Pancreas (tissue), 10 donors: ENCODE measurements at places on chromosomes 4 and X. TPM values are rescaled to one million over a fixed set of nuclear protein-coding genes. Genes with fewer than 3 reads are reported as not detected.

DNA sequence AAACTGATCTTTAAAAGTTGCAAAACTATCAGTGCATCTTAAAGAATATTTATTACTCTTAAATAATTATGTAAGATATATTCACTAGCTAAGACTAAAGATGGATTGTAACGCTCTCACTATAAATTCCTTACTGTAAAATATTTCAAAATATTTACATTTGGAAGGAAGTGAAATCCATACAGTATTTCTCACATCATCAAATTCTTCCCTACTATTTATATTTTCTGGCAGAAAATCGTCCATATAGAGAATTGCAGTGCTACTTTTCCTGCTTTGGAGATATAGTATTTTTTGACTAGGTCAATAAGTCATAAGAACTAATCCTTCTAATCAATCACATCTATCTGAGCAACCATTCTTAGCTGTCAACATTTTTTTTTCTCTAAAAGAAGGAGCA is 52.9 kb downstream of the SCLT1 start:
- no peaks in the 10 kb centered on the region for H3K27me3 ChIP-seq
- H3K27ac ChIP-seq, result no peak overlapping the region
- no peaks in the 10 kb centered on the region for H3K36me3 ChIP-seq
- no peaks in the 10 kb centered on the region for H3K4me1 ChIP-seq
- no peak for DNase-seq
- no peak overlapping the region for H3K4me3 ChIP-seq

DNA sequence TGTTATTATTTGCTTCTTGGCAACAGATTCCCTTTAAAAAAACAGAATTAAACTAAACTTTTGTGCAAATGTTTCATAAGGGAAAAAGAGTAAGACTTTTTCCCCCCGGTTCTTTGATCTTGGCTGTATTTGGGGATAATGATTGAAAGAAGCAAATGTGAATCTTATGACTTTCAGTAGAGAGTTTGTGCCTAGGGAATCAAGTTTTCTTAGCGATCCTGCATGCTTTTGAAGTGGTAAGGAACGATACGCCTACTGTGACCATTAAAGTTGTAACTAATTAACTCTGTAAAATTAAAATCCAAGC is 9.0 kb downstream of the ATP10D start:
- DNase-seq, result no peak
- H3K36me3 ChIP-seq, result no peaks in the 10 kb centered on the region
- no peak overlapping the region for H3K27ac ChIP-seq

DNA sequence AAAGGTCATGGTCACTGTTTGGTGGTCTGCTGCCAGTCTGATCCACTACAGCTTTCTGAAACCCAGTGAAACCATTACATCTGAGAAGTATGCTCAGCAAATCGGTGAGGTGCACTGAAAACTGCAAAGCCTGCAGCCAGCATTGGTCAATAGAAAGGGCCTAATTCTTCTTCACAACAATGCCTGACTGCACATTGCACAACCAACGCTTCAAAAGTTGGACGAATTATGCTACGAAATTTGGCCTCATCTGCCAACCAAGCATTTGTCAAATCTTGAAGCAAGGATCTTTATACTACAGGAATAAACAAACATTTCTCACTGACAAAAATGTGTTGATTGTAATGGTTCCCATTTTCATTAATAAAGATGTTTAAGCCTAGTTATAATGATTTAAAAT is 90.4 kb downstream of the EIF4E start:
- no peaks in the 10 kb centered on the region for H3K4me1 ChIP-seq
- no peak overlapping the region for H3K4me3 ChIP-seq
- DNase-seq, result no peak
- no peak overlapping the region for H3K27ac ChIP-seq

DNA sequence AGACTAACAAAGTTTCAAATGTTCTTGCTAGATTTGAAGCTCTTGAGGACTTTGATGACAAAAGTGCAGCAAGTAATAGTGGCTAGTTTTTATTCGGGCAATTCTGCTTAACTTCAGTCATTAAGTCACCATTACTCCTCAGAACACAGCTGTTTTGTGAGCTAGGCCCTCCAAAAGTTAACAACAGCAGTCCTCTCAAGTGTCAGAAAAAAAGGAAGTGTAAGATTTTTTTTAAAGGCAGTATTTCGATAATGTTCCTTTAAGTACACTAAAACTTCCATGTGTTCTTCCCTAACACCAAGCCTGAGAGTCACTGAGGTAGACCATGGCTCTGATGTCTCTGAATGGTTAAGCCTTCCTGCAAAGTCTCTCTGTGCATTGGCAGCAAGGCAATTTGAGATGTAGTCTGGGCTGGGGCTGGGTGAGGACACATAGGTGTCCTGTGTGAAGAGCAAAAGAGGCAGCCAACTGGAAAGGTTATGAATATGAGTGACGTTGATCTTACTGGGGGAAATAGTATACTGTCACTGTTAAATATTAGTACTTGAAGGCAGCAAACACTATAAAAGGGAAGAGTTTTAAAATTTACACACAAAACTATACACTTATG is 174.0 kb upstream of the MAP3K15 start:
- DNase-seq, result no peak
- no peaks in the 10 kb centered on the region for H3K27me3 ChIP-seq
- no peaks in the 10 kb centered on the region for H3K36me3 ChIP-seq
- no peak overlapping the region for H3K4me3 ChIP-seq

DNA sequence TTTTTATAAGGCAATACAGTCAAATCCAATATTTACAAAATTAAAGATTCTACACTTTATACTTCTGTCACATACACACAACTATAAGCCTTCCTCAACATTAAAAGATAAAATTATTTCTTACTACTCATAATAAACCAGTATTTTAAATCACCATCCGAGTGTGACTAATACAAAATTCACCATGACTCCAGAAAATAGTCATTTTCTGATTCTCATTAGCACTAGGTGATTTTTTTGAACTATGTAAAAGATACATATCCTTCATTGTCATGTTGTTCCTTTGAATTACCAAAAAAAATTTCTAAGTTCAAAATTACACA is 646 bp upstream of the SLC7A11 start:
- H3K4me1 ChIP-seq, result no peaks in the 10 kb centered on the region
- H3K27me3 ChIP-seq, result no peaks in the 10 kb centered on the region
- H3K4me3 ChIP-seq, result no peak overlapping the region
- H3K36me3 ChIP-seq, result no peaks in the 10 kb centered on the region
- DNase-seq, result no peak
- peak overlapping the region; percentile 85 for H3K27ac ChIP-seq

DNA sequence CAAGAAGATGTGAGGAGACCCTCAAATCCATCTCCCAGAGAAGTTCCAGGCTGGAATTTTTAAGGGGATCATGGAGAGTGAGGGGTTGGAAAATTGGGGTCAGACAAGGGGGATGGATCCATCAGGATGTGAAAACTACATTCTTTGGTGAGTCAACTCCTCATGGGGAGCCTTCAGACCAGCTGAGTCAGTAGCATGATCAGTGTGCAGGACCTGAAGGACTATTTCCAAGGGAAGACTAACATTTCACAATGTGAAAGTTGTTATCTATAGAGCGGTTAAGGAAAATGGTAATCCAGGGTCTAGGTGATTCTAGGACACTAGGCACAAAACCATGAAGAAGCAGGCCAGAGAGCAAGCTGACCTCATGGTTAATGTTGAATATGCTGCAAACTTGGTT is 38.6 kb upstream of the CEP135 start:
- no peak overlapping the region for H3K4me3 ChIP-seq
- DNase-seq, result no peak
- H3K27me3 ChIP-seq, result no peaks in the 10 kb centered on the region
- no peaks in the 10 kb centered on the region for H3K36me3 ChIP-seq
- H3K27ac ChIP-seq, result no peak overlapping the region

DNA sequence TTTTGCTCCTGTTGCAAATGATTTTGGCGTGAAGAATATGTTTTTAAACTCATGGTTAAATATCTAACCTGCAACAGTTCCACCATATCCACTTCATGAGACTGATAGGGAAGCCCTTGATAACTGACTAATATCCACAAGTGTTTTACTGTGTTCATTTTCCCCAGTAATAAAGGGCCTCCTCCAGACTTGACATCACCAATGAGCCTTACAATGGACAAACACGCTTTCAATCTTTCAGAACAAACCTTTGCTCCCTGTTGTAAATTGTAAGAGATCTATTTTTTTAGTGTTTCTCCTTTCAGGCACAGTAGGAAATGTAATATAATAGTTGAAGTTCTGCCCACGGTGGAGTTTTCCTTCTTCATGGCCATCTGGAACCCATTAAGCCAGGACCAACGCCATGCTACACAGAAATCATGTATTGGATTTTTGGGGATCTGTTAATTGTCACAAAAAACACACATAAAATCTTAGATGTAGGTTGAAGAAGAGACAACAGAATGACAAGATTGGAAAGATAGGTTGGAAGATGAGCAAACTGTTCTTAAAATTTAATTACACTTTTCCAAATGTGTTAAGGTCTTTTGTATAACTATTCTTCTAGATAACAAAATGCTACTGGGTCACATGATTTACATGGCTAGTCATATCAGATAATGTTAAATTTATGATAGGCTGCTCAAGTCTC is 1030.1 kb downstream of the FSTL5 start:
- H3K4me3 ChIP-seq, result no peak overlapping the region
- H3K27ac ChIP-seq, result no peak overlapping the region
- no peaks in the 10 kb centered on the region for H3K4me1 ChIP-seq
- H3K27me3 ChIP-seq, result no peaks in the 10 kb centered on the region

GRCh38 chr4:86595426-86595805 is 1.3 kb downstream of the PTPN13 start:
- H3K27me3 ChIP-seq, result no peaks in the 10 kb centered on the region
- H3K4me1 ChIP-seq, result peaks cover 6% of the 10 kb centered on the region
- DNase-seq, result no peak
- H3K36me3 ChIP-seq, result no peaks in the 10 kb centered on the region
- peak overlapping the region; percentile 84 for H3K27ac ChIP-seq

DNA sequence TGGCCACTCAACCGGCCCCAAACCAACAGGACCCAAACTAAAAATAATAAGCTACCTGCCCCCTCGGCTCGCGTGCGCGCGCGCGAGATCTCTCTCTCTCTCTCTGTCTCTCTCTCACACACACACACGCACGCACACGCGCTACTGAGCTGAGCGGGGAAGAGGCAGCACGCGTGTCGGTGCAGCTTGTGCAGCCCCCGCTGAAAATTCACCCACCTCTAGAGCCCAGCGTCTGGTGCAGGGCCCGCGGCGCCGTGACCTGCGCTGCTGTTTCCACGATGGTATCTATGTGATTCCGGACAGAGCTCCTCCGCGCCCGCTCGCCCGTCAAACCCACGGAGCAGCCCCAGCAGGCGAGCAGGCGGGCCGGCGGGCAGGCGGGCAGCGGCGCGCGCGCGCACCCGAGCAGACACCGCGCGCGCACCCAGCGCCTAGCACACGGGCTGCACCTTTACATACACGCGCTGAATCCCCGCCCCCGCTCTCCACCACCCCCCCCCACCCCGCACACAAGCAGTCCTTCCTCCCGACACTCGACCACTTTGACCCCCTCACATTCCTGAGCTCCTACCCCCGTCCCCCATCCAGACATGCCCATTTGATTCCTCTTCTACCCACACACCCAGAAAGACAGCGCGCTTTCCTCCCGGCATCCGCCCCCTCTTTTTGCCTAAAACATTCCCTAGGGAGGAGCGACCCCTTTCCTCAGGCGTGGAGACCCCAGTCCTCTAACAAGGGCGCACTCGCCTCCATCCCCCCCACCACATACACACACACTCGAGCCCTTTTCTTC is 1.0 kb downstream of the SLITRK4 start:
- no peak overlapping the region for H3K27ac ChIP-seq
- DNase-seq, result peak; percentile 26
- peak overlapping the region; percentile 45 for H3K4me3 ChIP-seq
- H3K27me3 ChIP-seq, result no peaks in the 10 kb centered on the region
- no peaks in the 10 kb centered on the region for H3K4me1 ChIP-seq

DNA sequence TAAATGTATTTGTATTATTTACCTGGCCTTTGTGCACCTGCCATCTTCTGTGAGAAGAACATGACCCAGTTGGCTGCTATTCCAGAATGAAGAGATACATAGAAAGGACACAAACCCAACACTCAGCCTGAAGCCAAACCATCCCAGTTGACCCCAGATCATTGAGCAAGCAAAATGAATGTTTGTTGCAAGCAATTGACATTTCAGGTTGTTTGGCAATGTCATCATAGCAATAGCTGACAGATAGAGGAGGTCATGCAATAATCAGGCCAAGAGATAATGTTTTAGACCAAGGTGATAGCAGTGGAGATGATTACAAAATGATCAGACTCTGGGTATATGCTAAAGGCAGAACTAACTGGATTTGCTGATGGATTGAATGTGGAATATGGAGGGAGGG is 71.2 kb upstream of the TMEM164 start:
- no peak overlapping the region for H3K4me3 ChIP-seq
- no peaks in the 10 kb centered on the region for H3K36me3 ChIP-seq
- DNase-seq, result no peak
- H3K4me1 ChIP-seq, result no peaks in the 10 kb centered on the region
- no peaks in the 10 kb centered on the region for H3K27me3 ChIP-seq
- no peak overlapping the region for H3K27ac ChIP-seq

PRRG1 gene
- polyA plus RNA-seq, result 0.75 TPM

CLRN2 gene
- polyA plus RNA-seq, result not detected

F11 gene
- 44.4 TPM for polyA plus RNA-seq
